ENCODE measurements at places on chromosomes 4 and X.

DNA sequence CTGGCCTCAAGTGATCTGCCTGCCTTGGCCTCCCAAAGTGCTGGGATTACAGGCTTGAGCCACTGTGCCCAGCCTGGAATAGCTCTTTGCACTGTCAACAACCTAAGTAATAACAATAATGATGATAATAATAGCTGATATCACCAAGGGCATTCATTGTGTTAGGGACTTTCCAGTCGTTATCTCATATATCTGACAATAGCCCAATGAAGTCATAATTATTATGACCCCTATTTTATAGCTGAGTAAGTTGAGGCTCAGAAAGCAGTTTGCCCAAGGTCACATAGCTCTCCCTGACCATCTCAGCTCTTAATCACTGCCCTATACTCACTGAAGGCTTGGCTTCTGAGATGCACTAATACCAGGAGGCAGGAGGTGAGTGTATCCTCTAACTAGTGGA, 18.7 kb upstream of the MAP7D3 start:
- DNase-seq: no peak

DNA sequence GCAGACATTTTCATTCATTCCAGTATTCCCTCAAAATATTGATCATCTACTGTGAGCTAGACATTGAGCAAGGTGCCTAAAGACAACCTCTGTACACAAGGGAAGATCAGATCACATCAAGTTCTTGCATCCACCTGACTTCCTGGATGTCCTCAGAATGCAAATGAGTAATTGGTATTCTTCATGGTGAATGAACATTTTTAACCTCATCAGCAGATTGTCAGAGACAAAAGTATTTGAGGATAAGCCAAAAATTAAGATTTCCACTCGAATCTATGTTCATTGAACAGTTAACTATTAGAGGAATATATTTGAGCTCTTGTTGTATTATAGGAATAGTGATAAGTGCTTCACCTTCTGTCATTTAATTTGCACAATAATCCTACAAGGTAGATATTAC, 1.3 kb downstream of the SMARCAD1 start:
- no peak for DNase-seq

- no peak for DNase-seq
Measured at GRCh38 chr4:165813606-165814005, 59.4 kb upstream of the TLL1 start.

- no peak for DNase-seq
Measured at GRCh38 chrX:41452565-41453356, 5.6 kb downstream of the NYX start.
